ENCODE measurements at places on chromosomes 13 and 19.

GRCh38 chr13:105572401-105572800 lies 963.1 kb downstream of the EFNB2 start:
- DNase-seq, result no peak

- no peak for DNase-seq
These were observed 1574.4 kb upstream of the PRR20A start for GRCh38 chr13:55566334-55566733.

- DNase-seq, result no peak
These were observed 104.1 kb downstream of the DNAJC3 start for GRCh38 chr13:95781016-95781415.

GRCh38 chr19:10565028-10565566 lies 713 bp downstream of the KRI1 start:
- no peak for DNase-seq

- DNase-seq, result peak; percentile 45
These were observed 11.9 kb upstream of the FRY start for GRCh38 chr13:32019612-32020233.

GRCh38 chr13:83825676-83826075 lies 56.6 kb downstream of the SLITRK1 start:
- no peak for DNase-seq

GRCh38 chr19:57334191-57334590 lies 13.9 kb downstream of the ZNF543 start:
- DNase-seq, result no peak

DNA sequence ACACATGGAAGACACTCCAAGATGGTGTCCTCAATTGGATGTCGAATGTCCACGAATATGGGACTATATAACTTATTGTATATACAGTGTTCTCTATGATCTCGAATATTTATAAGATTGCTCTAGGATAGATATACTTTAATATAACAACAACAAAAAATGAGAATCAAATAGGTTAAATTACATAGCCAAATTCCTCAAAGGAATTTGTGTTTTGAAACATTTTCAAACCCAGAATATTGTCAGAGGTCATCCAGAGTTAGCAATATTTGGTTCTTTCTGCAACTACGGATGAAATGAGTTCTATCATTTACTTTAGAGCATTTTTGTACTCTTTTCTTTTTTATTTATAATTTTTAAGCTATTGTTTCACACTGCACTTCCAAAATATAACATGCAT lies 857.8 kb downstream of the GPC5 start:
- DNase-seq, result no peak

DNA sequence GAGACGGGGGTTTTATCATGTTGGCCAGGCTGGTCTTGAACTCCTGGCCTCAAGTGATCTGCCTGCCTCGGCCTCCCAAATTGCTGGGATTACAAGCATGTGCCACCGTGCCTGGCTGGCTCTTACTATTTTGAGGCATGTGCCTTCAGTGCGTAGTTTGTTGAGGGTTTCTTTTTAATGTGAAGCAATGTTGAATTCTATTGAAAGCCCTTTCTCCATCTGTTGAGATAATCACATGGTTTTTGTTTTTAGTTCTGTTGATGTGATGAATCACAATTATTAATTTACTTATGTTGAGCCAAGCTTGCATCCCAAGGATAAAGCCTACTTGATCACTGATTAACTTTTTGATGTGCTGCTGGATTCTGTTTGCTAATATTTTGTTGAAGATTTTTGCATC lies 290.9 kb downstream of the KCNRG start:
- no peak for DNase-seq

DNA sequence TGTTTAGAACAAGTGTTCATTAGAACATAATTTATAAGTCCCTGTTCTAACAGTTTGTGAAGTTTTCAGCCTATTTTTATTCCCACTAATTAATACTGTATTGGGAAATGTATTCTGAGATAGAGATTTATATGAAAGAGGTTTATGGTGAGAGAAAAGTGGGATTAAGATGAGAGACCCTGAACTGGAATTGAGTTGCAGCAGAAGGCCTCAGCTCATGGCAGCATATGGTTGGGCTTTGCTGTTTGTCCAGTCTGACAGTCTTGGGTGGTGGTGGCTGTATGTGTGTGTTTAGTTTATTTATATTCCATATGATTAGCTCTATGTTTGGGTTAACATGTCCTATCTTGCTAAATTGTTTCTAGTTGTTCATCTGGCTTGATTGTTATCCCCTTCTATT lies 575.1 kb downstream of the SLITRK5 start:
- DNase-seq, result no peak

- DNase-seq, result no peak
These were observed 125.1 kb downstream of the NALCN start for GRCh38 chr13:101291206-101291605.

- DNase-seq, result no peak
These were observed 86.7 kb downstream of the FNDC3A start for GRCh38 chr13:49062297-49062896.

- DNase-seq, result no peak
These were observed 46.2 kb downstream of the ING1 start for GRCh38 chr13:110759710-110760109.

DNA sequence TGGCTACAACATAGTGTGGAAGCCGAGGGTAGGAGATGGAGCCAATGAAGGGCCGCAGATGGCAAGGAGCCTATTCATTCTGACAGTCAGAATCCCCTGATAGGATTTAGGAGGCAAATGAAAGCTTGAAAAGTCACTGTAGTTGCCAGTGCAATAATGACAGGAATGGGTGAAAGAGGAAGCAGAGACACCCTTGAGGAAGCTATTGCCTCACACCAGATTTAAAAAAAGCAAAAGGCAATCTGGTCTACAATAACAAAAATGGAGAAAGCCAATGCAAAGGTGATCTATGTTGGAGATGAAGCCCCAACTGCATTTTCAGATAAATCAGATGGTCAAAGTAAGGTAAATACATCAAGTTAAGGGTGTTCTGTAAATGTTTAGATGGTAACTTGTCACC lies 158.5 kb downstream of the TUBA3C start:
- DNase-seq, result no peak

- no peak for DNase-seq
These were observed 10.8 kb downstream of the SOX1 start for GRCh38 chr13:112077729-112078128.

DNA sequence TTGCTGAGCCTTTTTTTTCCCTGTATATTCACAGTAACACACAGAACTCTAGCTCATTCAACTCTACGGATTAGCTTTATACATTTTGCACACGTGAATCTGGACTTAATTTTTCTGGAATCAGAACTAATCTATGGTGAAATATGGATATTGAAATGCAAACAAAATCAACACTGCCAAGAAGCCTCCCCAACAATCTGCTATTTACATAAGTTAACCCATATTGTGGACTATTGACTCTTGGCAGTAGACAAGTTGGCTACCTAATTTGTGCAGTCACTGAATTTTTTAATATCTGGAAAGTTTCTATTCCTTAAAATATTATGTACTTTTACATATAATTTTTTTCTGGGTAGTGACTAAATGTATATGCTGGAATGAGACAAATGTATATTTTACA lies 815.4 kb downstream of the PCDH17 start:
- DNase-seq, result no peak

DNA sequence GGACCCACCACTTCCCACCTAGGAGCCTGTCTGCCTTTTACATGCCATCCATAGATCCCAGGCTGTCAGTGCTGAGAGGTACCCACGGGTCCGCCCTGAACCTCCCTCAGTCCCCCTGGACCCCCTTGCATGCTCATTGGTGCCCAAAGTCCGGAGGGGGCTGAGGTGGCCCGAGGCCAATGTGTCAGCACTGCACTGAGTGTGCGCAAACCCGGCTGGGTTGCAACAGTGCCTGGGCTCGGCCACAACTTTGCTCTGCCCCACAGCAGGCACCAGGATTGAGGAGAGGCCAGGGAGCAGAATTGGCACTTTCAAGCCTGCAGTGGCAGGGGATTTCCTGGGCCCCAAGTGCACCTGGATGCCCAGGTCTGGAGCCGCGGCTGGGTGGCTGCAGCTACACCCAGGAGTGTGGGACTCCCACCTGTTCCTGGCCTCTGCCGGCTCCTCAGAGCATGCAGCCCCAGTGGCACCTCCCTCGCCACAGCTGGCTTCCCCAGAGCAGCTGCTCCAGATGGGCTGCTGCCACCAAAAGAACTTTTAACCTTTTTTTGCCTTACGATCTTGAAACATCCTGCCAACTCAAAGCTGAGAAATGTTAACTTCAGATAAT lies 837.0 kb downstream of the SLITRK6 start:
- no peak for DNase-seq

GRCh38 chr19:13984875-13985741 lies 21.0 kb downstream of the RFX1 start:
- no peak for DNase-seq

- peak; percentile 89 for DNase-seq
These were observed 80.5 kb upstream of the MBNL2 start for GRCh38 chr13:97141564-97142005.

DNA sequence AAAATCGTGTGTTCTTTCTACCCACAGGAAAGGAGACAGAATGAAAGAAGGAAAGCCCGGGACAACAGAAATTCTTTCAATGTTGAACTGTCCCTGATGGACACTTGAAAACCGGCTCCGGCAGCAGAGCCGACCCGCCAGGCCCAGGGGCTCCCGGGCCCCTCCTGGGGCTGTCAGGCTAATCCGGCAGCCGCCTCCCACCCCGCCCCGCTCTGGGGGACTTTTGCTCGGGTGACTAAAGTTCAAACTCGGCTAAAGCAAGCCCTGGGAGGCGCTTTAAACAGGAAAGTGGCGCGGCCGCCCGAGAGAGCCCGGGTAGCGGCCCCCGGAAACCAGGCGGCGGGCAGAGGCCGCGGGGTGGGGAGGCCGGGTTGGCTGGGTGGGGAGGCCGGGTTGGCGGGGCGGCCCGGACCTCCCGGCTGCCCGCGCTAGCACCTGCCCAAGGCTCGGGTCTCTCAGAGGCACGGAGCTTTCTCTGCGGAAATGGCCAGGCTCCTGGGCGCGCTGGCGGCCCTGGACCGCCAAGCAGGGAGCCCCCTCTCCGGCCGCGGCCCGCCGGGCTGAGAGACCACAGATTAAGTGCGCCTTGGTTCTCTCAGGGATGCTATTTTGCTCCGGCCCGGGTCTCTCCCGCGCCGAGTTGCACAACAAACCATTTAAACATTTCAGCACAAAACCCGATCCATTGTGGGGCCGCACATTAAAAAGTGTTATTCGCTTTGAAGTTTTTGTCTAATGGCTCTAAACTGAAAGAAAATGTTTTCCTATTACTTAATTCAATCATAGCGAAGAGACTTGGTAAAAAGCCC lies 2.6 kb upstream of the GSX1 start:
- DNase-seq, result no peak

- no peak for DNase-seq
These were observed 1306.0 kb upstream of the SLC10A2 start for GRCh38 chr13:104372095-104372655.

DNA sequence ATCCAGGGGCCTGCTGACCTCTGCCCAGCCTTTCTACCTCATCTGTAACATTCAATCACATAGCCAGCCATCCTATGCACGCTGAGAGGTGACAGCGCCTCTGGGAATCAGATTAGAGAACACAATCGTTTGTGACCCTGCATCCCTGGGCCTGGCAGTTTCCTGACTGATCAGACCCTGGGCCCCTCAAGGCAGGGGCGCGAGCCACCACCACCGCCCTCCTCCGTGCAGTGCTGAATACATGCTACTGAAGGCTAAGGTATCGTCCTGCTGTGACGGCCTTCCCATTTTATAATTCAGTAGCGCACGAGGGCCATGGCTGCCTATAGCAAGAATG lies 1.3 kb downstream of the TMTC4 start:
- peak; percentile 78 for DNase-seq

DNA sequence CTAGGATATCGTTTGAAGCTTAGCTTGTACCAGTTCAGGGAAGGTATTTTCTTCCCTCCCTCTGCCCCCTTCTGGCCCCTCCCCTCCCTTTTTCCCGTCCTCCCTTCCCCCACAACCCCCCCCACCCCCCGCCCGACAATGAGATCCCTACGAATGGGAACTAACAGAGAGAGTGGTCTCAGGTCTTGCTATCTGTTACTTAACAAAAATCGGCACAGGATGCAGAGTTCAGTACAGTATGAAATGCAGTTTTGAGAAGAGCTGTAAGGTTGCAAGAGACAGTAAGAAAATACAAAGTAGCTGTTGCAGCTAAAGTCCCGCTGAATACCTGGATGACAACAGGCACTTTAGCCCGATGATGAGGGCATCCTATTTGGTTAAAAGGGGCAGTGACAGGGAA lies 3.1 kb upstream of the DACH1 start:
- no peak for DNase-seq

DNA sequence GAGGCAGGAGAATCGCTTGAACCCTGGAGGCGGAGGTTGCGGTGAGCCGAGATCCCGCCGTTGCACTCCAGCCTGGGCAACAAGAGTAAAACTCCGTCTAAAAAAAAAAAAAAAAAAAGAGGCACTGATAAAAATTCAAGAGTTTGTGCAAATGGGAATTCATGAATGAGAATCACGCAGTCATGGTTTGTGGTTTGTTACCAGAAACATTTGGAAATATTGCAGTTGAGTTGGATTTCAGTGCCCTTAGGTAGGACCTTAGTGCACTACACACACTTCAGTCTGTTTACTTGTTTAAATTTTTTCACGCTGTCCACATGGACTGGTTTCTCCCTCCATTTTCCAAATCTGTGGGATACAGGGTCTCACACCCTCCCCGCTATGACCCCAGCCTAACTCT lies 28.4 kb downstream of the ZNF844 start:
- no peak for DNase-seq

GRCh38 chr19:6822311-6822670 lies 49.8 kb downstream of the VAV1 start:
- no peak for DNase-seq

GRCh38 chr19:38592940-38593339 lies 24.8 kb downstream of the MAP4K1 start:
- DNase-seq, result peak; percentile 27

DNA sequence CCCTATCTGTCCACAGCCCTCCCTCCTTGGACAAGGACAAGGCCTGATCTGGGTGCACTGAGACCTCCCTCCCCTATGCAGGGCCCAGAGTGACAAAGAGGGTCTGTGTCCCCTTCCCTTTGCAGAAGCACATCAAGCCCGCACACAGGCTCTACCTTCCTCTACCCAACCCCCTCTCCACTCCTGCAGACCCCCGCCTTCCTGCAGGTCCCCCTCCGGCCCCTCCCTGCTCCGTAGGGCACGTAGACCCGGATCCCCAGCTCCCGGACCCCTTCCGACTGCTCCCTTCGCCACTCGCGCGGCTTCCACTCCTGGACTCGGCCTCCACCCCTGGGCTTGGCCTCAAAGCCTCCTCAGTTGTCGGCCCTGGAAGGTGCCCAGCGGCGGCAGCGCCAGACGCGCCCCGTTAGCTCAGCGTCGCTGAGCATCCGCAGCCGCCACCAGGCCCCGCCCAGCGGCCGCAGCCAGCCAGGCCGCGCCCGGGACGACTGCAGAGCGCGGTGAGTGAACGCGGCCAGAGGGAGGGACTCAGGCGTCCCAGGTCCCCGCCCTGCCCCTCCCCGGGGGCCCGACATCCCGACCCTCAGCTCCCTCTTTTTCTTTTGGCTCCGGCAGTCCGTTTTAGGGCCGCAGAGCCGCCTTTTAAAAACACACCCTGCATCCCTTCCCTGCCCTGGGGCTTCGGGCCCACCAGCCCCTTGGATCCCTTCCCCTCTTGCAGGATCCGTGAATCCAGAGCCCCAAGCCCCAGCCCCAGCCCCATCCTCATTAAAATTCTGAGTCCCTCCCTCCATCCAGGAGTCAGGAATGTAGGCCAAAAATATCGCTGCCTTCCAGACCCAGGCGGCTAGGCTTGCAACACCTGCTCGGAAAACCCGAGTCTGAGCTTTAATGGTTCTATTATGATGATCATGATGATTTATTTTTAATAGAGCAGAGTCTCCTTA lies 1.5 kb upstream of the MYADM start:
- peak; percentile 78 for DNase-seq

GRCh38 chr13:84654654-84655275 lies 772.5 kb upstream of the SLITRK1 start:
- DNase-seq, result peak; percentile 58

- no peak for DNase-seq
These were observed 111.0 kb downstream of the DOCK9 start for GRCh38 chr13:98866882-98867281.
